ENCODE measurements at places on chromosomes 11 and 22.
A peak's percentile ranks its signal among the peaks of the same experiment; 100 is the strongest.

DNA sequence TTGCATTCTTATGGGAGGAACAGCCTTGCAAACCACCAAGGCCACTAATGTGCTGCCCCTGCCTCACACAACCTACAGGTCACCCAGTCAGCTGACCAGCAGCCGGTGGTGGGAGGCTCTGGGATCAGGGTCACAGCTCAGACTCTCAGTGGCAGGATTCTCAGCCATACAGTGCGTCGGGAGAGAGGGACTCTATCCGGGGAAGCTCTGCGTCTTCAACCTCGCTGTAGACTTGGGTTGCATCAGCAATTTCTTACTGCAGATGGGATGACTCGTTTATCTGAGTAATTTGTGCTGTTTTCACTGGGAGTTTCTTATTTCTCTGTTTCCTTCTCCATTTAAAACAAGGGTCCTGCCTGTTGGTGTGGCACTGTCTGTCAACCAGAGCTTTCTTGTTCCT, 257.7 kb downstream of the TBC1D22A start:
- DNase-seq = no peak

- no peak for DNase-seq
Measured at GRCh38 chr22:43887391-43887790, 4.4 kb downstream of the PNPLA5 start.

DNA sequence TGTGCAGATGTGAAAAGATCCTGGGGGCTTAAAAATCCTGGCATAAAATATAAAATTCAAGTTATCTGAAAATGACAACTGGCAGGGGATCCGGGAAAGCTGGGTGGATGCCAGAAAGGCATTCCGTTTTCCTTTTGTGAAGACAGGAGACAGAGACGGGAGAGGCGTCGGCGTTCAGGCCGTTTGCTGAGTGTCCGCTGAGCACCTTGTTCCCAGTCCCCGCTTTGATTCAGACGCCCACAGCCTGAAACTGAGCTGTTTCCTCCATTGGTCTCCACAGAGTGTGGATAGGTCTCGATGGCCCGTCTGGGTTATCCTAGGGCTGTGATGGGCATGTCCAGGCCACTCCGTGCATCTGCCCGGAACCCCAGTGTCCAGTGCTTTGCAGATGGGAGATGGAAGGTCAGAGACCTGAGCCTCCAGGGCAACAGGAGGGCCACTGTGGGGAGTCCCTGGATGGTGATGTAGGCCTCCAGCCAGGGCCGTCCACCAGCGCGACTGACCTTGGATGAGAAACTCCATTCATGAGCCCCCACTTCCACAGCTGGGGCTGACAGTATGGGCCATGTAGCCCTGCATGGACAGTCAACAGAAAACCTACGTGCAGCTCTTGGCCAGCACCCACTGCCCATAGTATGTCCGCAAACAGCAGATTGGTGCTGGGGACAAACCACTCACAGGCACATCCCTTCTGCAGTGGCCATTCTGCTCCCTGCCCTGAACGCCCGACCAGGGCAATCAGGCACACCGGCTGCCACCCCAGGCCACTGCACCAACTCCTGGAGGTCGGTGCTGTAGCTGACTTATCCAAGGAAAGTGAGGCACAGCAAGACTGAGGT, 11.6 kb downstream of the MRGPRF start:
- no peak for DNase-seq

DNA sequence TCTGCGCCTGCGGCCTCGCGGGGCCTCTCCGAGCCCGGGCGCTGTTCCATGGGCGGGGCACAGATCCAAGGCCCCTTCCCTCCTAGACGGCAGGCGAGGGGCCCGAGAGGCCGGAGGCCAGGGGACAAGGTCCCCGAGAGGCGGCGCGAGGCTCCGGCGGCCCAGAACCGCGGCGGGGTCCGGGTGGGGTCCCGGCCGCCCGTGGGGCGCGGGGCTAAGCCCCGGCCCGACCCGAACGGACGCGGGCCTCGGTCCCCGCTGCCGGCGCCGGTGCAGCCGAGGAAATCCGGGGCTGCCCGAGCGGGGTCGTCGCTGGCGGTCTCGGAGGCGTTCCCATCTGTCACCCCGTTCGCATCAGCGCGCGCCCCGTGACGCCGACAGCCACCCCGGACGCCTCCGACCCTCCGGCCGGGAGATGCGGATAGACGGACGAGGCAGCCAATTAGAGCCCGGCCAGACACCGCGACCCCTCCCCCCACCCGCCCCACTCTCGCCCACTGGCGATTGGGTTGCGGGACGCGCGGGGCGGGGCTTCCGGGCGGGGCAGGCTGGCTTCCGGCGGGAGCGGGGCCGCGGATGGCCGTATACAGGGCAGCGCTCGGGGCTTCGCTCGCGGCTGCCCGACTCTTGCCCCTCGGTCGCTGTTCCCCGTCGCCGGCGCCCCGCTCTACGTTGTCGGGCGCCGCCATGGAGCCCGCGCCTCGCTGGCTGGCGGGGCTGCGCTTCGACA, at the start of gene SELENOO:
Gene SELENOO (plus strand): TSS at position 551 of the 730 bp plus-strand sequence. CDS start 26 bp downstream, at position 577.
- peak; percentile 90 for DNase-seq

DNA sequence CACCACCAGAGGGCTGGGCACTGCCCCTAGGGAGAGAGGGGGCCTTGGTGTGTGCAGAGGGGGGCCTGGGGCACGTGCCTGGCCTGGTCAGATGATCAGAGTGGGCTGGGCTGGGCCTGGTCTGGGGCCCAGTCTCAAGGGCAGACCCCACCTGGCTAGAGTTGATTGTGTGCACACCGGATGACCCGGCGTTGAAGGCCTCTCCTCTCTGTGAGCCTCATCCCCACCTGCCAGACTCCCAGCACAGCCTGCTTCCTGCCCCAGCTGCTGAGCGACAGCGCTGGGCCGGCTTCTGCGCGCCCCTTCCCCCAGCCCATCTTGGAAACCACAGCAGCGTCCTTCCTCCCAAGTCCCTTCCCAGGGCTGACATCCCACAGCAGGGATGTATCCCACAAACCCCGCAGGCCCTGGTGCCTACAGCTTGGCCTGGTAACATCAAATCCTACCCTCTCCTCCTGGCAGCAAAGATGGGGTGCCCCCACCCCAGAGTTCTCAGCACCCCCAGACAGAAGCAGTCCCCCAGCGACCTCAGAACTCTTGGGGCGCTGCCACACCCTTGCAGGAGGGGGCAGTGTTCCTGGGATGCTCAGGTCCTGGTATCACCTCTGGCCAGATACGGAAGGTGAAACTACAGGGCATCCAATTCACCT, 11.0 kb upstream of the TSSC4 start:
- DNase-seq = no peak

GRCh38 chr22:50544746-50545253, 899 bp upstream of the KLHDC7B start:
- DNase-seq = no peak

DNA sequence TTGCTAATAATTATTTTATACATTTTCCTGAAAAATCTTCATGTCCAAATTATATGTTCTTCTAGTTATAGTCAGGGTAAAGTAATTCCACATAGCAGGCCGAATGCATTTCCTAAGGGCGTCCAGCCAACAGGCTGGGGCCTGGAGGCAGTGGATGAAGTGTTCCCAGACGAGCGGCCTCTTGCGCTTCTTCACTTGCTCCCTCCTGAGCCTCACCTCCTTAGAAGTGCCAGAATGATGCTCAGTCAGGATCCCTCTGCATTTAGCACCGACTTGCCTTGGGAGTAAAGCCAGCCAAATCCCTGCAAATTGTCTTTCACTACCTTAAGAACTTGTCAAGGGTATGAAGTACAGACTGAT, 1.5 kb downstream of the OLFML1 start:
- no peak for DNase-seq

DNA sequence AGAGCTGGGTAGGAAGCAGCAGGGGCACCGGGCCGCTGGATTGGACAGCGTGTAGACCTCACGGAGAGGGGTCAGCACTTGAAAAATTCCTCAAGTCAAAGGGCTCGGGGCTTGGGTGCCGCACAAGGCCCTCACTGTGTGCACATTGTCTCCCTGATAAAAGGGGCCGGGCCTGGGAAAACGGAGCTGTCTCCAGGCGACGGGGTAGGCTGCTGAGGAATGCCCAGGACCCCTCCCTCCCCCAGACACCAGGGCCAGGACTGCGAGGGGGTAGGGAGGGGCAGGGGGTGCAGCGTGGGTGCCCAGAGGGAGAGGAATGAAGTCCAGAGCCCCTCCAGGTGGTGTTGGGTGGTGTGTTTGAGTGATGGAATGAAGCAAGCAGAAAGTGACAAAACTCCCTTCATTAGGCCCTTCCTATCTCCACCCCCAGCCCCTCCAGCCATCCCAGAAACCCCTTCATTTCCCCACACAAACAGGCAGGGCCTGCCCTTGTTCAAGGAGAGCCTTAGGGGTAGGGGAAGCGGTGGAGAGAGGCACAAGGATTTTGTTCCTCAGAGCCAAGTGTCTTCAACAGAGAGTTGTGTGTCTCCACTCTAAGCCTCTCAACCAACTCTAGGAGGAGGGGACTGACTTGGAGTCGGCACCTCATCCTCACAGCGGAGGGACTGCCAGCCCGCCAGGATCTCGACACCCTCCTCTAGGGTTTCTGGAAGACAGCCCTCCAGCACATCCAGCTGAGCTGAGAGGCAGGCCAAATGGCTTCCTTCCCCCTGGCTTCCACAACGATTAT, 63.9 kb downstream of the SYN3 start:
- peak; percentile 34 for DNase-seq

GRCh38 chr22:25057013-25057881, 104.7 kb downstream of the KIAA1671 start:
- peak; percentile 8 for DNase-seq

DNA sequence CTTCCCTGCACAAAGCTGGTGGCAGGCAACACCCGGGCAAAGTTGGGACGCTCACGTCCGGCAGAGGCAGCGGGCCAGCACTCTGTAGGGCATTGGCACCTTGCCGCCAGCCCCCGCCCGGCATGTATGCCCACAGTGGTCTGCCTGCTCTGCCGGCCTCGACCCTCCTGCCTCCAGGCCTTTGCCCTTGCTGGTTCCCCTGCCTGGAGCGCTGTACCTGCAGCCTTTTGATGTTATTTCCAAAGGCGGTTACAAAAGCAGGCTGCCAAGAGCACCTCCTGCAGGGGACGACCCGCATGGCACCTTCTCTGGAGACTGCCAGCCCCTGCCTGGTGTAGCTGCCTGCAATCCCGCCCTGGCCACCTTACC, 56.5 kb upstream of the SHISAL1 start:
- no peak for DNase-seq

DNA sequence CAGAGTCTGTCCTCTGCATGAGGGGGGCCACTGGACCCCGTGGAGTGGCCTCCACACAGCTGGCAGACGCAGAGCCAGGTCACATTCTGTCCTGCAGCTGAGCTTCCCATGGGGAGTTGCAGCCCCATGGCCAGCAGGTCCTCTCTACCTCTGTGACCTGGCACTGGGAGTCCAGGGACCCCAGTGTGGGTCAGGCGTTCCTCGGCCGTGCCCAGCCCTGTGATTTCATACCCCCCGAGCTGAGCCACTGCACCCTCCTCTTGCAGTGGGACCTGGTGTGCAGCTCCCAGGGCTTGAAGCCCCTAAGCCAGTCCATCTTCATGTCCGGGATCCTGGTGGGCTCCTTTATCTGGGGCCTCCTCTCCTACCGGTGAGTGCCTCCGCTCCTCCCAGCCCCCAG, 32.2 kb upstream of the SLC22A12 start:
- no peak for DNase-seq

GRCh38 chr22:31259798-31260473, 32.4 kb downstream of the PIK3IP1 start:
- DNase-seq = no peak

DNA sequence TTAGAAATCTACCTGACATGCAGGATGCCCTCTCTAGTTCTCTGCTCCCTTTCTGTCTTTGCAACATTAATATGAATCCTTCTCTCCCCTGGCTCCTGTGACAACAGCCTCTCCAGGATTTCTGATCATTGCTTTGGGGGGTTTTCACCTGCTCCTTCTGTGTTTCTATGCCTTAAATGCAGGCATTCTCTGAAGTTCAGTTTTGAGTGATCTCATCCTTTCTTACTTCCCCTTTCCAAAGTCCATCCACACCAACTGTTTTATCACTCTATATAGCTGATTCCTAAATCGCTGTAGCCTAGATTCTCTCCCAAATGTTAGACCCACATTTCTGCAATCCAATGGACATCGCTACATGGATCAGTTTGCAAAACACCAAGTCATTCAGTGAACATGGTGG, 330.7 kb upstream of the NCAM1 start:
- no peak for DNase-seq

- DNase-seq = no peak
Measured at GRCh38 chr11:112398798-112399478, 138.3 kb upstream of the PLET1 start.

- no peak for DNase-seq
Measured at GRCh38 chr11:122780296-122780949, 57.9 kb upstream of the CRTAM start.

DNA sequence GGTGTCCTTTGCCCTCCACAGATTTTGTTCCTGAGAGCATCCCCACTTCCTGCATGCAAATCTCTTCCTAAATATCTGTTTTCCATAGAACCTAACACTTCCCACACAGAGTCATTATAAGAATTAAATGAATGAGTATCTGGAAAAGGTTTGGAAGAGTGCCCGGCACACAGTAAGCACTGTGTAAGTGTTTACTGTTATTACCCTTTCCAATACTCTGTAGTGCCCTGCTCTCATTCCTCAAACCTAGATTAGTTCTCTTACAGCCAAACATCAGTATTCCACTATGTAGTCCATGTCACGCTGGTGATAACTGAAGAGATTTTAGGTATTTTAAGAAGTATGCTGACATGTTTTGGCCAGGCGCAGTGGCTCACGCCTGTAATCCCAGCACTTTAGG, 57.3 kb upstream of the PHF21A start:
- DNase-seq = no peak

- DNase-seq = no peak
Measured at GRCh38 chr22:50701076-50701419, 28.4 kb downstream of the SHANK3 start.

GRCh38 chr11:70073871-70074371, 4.2 kb upstream of the ANO1 start:
- no peak for DNase-seq

GRCh38 chr11:35541621-35542375, 16.4 kb upstream of the PAMR1 start:
- DNase-seq = no peak

GRCh38 chr11:130204703-130205095, 45.1 kb downstream of the ST14 start:
- DNase-seq = no peak

DNA sequence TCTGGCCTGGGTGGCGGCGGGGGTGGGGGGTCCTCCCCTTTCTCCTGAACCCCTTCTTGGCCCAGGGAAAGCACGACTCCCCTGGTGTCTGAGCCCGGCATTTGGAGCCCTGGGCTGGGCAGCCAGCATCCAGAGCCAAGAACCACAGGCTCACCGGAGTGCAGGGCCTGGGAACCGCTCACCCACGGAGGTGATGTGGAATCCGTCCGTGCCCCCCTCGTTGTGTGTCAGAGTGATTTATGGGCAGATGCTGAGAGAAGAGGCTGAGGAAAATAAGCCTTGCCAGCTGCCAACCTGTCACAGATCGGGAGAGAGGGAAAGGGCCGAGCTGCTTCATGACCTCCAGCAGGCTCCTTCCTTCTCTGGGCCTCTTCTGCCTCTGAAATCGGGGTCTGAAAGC, 33.7 kb downstream of the WNT11 start:
- DNase-seq = no peak

Measured in caudate nucleus (tissue), 63 donors.